ENCODE measurements at places on chromosomes 12 and 14. TPM values are rescaled to one million over a fixed set of nuclear protein-coding genes. Genes with fewer than 3 reads are reported as not detected.

KRT80 gene
- not detected for total RNA-seq

- no peak for DNase-seq
These were observed 13.2 kb downstream of the PLD4 start for GRCh38 chr14:104937694-104938365.

- no peak for DNase-seq
These were observed 458.9 kb upstream of the STXBP6 start for GRCh38 chr14:25508845-25509244.

DNA sequence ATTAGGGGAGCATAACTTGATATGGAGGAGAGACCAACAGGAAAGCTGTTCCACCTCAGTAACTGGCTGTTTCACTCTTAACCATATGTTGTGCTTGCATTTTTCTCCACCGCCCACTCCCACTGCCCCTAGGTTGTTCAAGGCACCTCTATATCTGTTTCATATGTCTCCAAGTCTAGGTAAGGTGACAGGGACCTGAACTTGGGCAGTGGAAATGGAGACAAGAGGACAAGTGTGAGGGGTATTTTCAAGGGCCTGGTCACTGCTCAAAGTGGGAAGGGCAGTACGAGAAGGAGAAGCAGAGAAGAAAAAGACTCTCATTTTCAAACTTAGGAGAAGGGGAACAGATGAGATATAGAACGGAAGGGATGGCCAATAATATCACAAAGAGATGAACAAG, 3.1 kb downstream of the SLC38A1 start:
- no peak for DNase-seq

DNA sequence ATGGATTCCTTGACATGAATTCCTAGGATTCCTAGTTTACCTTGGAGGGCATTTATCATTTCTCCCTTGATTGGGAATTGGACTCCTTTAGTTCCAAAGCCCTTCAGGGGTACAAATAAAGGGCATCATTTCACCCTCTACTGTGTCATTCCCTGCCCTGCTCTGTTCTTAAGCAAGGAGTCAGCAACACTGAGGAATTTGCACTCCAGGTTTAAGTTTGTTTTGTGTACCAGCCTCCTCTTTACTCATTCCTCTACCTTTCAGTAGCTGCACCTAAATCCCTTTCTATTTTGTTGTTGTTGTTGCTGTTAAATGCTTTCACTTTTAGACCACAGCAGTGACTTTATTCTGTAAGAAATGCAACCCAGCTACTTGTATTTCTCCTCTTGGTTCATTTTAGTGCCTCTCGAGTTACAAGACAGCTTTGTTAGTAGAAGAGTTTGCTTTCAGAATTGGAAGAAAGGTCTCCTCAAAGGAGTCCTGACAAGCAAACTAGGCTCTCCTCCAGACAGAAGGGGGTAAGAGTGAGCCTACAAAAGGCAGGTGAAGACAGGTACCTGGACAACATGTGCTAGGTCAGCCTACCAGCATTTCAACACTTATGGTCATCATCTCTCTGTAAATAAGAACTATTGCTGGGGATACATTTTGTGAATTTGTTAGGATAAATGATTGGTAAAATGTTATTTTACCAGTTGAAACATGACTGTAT, 90.0 kb downstream of the RMST start:
- DNase-seq = no peak

Measured in cerebellum (tissue), 4 donors.